ENCODE measurements at places on chromosomes 12 and 14.

- peak; percentile 27 for DNase-seq
These were observed 35.3 kb downstream of the PITPNM2 start for GRCh38 chr12:123115409-123116121.

DNA sequence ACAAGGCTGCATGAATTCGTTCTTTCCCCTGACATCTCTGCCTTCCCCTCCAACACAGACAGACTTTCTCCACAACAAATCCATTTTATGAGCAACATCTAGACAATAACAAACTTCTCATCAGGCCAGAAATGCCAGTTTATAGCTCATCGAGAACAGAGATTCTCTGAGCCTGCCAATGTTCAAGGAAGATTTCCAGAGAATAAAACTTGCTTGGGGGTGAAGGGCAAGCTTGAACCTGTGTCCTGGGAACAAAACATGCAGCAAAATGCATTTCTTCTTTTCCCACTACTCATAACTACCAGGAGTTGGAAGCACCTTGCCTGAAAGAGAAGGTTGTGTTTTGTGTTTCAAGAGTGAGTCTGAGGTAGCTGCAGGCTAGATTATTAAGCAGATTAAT, 6.8 kb downstream of the MAP1LC3B2 start:
- DNase-seq, result no peak

GRCh38 chr14:76607510-76607909, 153.8 kb upstream of the VASH1 start:
- no peak for DNase-seq

GRCh38 chr14:44663136-44663535, 156.1 kb upstream of the FSCB start:
- no peak for DNase-seq

DNA sequence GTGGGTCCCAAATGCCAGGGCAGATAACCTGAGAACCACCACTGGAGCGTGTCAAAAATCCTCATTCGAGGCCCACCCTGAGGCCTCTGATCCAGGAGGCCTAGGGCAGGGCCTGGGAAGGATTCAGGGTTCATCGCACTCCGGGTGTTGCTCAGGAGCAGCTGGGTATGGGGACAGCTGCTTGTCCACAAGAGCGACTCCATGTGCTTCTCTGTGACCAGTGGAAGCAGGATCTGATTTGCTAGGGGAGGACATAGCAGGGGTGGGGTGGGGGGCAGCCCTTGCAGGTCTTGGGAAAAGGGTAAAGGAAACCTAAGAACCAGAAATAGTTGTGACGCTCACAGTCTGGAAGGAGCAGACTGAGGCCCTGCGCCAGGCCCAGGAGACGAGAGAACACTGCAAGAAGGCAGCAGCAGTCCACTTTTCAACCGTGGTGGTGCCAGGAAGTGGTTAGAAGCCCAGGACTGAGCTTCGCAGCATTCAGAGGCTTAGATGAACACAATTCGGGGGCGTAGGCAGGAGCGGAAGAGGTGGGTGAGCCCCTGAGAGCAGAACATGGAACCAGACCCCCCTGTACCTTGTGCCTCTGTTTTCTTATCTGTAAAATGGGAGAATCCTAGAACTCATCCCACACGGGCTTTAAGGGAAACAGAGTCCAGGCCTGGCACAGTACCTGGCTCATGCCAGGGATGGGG, 33.7 kb downstream of the ITPK1 start:
- DNase-seq, result peak; percentile 13

- no peak for DNase-seq
These were observed 420.8 kb downstream of the EGLN3 start for GRCh38 chr14:33529787-33530757.

- no peak for DNase-seq
These were observed 34.6 kb upstream of the MIS18BP1 start for GRCh38 chr14:45287610-45288009.

GRCh38 chr14:63179383-63179782, 24.9 kb upstream of the RHOJ start:
- no peak for DNase-seq

DNA sequence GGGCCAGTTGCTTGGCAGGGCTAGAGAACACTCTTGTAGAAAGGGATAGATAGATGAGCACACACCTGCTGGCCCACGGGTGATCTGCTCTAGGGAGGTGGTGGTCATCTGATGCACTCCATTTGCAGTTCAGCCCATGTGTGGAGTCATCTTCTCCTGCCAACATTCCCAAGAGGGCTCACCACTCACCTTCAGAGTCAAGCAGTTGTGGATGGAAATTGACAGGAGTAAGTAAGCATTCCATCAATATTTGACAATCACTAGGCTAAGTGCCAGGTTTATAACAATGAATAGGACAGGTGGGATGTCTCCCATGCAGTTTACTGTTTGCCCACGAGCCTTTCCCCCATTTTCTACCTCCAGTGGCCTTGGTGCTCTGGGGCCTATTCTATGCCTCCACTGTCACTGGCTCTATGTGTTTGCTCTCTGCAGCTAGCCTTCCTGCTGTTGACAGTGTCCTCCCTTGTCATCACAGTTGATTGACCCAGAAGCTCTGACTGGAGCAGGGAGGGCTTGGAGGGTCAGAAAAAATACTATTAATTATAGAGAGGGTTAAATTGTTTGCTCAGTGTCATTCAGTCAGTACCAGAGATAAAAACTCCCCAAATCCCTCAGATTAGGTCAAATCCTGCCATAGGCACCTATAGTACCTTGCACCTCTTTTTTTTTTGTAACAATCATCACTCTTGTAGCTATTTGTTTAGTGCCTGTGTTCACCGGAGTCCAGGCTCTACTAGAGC, 134.6 kb upstream of the PZP start:
- DNase-seq, result no peak

- DNase-seq, result no peak
These were observed 17.9 kb upstream of the TCL1B start for GRCh38 chr14:95668235-95668772.

GRCh38 chr12:24078318-24078765, 128.9 kb upstream of the SOX5 start:
- no peak for DNase-seq

DNA sequence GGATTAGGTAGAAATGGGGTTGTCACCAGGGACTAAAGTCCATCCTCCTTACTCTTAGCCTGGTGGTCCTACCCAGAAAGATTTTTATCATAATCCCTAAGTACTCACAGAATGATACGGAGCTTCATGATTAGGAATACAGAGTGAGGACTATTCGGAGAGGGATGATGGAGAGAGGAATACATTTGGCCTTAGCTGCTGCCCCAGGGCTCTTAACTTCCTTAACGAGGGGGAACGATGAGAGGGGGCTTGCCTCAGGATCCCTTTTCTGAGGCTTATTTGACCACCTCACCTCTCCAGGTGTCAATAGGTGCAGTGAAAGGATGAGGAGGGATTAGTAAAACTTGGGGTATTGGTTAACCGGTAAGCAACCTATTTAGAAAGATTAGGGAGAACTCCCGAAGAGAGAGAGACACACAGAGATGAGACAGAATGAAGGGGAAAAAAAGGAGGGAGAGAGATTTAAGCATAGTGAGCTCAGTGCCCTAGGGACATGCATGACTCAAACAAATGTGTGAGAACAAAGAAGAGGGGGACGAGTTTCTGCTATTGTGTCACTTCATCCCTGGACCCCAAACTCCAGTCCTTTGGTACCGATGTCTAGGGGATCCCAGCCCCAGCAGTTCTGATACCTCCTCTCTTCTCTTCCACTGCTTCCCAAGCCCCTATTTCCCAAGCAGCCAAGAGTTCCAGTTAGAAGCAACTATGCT, 1.1 kb downstream of the NFE2 start:
- no peak for DNase-seq

GRCh38 chr12:70427611-70428010, 61.5 kb downstream of the KCNMB4 start:
- DNase-seq, result no peak

- DNase-seq, result no peak
These were observed 3.0 kb downstream of the FOXJ2 start for GRCh38 chr12:8035440-8036010.

- no peak for DNase-seq
These were observed 206.4 kb downstream of the ERC1 start for GRCh38 chr12:1197264-1198018.
